ENCODE measurements at places on chromosomes 7 and 10.
A peak's percentile ranks its signal among the peaks of the same experiment; 100 is the strongest.

- DNase-seq = no peak
Measured at GRCh38 chr7:8353991-8354390, 79.4 kb upstream of the NXPH1 start.

GRCh38 chr10:92200564-92200963 lies 90.3 kb downstream of the CPEB3 start:
- DNase-seq = no peak

DNA sequence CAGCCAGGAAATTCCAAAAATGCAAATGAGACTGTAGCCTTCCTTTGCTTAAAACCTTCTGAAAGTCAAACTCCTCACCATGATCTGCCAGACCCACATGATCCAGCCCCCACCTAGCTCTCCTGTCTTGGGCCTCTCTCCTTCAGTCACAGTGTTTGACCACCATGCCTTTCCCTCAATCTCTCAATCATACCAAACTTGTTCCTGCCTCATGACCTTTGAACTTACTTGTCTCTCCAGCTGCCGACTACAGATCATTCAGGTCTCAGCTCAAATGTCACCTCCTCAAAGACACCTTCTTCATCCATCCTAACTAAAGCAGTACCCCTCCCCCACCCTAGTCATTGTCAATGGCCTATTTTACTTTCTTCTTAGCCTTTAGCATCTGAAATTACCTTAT lies 9.3 kb upstream of the ADD3 start:
- DNase-seq = no peak

GRCh38 chr7:1671594-1672451 lies 1.7 kb downstream of the ELFN1 start:
- DNase-seq = no peak

DNA sequence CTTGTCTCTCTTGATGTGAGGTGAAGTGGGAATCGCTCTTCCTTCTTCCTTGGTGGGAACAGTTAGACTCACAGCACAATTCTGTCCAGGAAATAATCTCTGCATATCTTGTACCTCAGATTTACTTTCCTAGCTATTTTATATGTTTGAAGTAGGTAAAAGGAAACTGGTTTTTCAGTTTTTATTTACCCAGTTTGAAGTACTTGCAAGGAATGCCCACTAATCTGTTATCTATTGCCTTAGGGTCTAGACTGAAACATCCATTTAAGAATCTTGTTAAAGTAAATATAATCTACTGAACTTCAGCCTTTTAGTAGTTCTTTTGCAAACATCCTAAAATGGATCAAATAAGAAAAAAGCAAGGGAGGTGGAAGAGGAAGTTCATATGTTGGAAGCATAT lies 229.8 kb downstream of the KCND2 start:
- no peak for DNase-seq

DNA sequence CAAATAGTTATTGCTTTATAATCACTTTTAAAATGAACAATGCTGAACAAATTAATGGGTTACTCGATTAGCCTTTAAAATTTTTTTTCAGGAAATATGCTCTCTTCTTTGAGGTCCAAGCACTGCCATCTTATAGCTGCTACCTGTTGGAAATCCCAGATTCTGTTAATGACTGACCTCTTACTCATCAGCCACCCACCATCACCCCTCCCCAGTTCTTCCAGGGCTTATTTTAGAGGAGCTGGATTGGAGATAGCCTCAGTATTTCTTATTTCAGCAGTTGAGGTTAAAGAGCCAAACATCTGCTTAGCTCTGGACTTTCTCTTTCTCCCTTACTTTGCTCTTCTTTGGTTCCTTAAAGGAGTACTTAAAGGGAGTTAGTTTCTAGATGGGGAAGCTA lies 420.0 kb downstream of the EXOC4 start:
- DNase-seq = no peak

DNA sequence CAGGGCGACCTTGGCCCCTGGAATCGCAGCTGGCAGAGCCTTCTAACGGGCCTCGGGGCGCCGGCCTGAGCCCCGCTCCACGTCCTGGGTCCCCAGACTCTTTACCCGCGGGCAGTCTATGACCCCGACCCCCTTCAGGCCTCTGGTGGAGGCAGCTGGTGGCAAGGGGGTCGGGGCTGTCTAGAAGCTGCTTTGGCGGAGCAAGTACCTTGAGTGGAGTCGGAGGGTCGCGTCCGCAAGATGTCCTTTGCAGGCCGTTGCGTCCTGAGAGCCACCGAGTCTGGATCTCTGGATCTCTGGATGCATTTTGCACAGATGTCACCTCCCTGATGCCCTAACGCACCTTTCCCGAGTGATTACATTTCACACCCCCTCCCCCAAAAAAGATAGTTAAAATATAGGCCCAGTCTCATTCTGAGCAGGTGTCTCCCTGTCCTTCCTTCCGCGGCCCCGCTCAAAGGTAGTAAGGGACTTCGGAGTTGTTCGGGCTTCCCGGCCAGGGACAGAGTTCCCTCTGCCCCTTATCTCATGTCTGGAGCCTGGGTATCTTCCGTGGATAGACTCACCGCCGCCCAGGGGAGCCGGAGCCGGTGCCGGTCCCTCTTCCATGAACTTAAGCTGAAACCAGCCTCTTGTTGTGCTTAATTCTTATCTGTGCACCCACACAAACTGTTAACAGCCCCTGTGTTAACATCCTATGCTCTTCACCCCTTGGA lies 457 bp downstream of the ACADSB start:
- DNase-seq = peak; percentile 0

DNA sequence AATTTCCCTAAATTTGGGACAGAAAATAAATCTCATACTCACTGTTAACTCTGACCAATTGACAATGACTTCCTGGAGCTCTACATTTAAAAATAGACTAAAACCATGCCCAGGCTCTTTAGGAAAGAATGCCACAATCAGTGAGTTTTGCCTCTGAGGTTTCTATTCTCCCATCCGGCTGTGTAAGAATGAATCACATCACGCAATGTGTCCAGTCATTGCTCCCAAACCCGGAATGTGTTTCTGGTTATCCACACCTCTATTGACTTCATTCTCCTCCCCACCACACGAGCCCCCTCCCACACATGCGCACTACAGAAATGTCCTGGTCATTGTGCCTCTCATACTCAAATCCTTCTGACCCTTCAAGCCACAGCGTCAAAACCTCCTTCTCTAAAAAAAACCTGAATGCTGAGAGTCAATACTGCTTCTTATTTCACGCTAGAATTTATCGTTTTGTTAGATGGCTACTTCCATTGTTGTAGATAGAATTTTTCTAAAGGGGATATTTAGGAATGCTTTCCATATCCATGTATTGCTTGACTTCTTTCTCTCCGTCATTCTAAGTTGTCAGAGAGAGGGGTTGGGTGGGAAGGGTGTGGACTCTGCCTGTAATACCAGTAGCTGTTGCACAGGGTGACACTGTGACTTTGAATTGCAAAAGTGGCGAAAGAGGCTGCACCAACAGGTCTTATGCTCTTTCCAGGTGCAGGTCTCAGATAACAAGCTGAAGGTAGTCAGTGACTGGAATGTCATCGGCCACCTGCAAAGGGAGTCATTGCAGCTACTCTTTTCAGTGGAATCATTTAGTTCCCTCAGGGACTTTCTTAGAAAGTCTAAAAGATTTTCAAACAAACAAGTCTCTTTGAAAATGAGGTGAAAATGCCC lies 356.6 kb downstream of the PAXIP1 start:
- no peak for DNase-seq

GRCh38 chr7:101896941-101897340 lies 79.5 kb downstream of the CUX1 start:
- DNase-seq = no peak

GRCh38 chr7:129094501-129094900 lies 39.6 kb upstream of the TNPO3 start:
- no peak for DNase-seq

GRCh38 chr10:88672041-88672440 lies 7.8 kb downstream of the LIPF start:
- no peak for DNase-seq

- no peak for DNase-seq
Measured at GRCh38 chr7:29989257-29989995, at the start of gene SCRN1. SCRN1 (minus strand) TSS chr7:29989801; CDS start chr7:29969067, 20,734 bp downstream.

GRCh38 chr10:111724121-111724520 lies 459.4 kb downstream of the GPAM start:
- no peak for DNase-seq

DNA sequence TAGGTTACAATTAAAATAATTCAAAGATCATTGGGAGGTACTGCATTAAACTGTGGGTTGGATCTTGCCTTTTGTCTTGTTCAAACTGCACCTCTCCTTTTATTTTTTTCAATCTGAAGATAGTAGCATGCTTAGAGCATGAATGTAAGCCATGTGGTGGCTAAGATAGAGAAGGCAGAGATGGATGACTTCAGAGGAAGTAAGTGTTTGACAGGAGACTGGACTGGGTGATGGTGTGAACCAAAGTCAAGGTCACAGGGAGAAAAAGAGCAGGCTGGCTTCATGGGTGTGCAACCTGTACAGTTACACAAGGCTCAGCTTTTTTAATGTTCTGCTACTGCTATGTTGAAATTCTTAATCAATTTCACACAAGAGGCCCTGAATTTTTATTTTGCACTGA lies 85.6 kb downstream of the ZEB1 start:
- DNase-seq = no peak

GRCh38 chr7:131673576-131673975 lies 117.1 kb upstream of the PODXL start:
- DNase-seq = no peak

- DNase-seq = no peak
Measured at GRCh38 chr10:84375011-84375410, 46.6 kb downstream of the CCSER2 start.

- DNase-seq = no peak
Measured at GRCh38 chr7:121330053-121330833, 1.4 kb downstream of the WNT16 start.

GRCh38 chr7:2763597-2763996 lies 75.6 kb downstream of the AMZ1 start:
- DNase-seq = no peak

- no peak for DNase-seq
Measured at GRCh38 chr7:121163699-121164098, 165.1 kb upstream of the WNT16 start.

- no peak for DNase-seq
Measured at GRCh38 chr7:111090846-111091245, at the start of gene LRRN3. LRRN3 (plus strand) TSS chr7:111091127; CDS start chr7:111122773, 31,646 bp downstream.

DNA sequence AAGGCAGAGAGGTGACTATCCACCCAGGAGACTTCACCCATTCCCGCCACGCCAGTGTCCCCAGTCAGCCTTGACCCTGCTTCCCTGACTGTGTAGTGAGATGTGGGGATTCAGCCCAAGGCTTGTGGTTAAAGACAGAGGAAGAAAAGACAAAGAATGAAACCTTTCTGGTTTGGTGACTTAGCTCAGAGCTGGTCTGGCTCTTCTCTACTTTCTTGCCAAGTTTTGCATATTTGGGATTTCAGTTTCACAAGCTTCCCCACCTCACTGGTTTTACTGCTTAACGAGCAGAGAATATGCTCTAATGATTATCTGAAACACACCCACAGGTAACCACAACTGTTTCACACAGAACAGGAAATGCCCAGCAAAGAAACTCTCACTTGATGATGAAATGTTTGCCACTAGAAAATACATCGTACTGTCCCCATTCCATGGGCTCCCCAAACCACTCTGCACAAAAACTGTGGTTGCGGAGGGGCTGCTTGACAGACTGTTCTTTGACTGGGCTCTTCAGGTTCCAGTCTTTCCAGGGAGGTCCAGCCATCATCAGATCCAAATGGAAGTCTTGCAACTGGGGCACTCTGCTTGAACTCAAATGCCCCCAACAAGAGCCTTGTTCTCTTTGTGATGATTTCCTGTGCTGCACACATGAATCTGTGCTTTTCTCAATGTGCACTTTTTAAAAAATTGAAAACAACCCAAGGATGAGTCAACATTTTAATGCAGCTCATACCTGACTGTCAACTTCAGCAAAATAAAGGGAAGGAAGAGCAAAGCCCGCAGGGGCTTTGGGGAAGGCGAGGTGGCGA lies 95.5 kb downstream of the CTBP2 start:
- DNase-seq = no peak

DNA sequence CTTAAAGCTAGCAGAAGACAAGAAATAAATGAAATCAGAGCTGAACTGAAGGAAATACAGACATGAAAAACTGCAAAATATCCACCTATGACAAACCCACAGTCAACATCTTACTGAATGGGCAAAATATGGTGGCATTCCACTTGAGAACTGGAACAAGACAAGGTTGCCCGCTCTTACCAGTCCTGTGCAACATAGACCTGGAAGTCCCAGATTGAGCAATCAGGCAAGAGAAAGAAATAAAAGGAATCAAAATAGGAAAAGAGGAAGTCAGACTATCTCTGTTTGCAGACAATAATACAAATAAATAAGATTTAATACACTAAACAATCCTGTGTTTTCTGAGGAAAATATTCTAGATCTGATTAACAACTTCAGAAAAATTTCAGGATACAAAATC lies 570.5 kb upstream of the SEMA3D start:
- DNase-seq = no peak

GRCh38 chr10:60148266-60148840 lies 241.3 kb downstream of the ANK3 start:
- no peak for DNase-seq

- DNase-seq = no peak
Measured at GRCh38 chr10:35415505-35415904, 79.2 kb downstream of the CCNY start.

DNA sequence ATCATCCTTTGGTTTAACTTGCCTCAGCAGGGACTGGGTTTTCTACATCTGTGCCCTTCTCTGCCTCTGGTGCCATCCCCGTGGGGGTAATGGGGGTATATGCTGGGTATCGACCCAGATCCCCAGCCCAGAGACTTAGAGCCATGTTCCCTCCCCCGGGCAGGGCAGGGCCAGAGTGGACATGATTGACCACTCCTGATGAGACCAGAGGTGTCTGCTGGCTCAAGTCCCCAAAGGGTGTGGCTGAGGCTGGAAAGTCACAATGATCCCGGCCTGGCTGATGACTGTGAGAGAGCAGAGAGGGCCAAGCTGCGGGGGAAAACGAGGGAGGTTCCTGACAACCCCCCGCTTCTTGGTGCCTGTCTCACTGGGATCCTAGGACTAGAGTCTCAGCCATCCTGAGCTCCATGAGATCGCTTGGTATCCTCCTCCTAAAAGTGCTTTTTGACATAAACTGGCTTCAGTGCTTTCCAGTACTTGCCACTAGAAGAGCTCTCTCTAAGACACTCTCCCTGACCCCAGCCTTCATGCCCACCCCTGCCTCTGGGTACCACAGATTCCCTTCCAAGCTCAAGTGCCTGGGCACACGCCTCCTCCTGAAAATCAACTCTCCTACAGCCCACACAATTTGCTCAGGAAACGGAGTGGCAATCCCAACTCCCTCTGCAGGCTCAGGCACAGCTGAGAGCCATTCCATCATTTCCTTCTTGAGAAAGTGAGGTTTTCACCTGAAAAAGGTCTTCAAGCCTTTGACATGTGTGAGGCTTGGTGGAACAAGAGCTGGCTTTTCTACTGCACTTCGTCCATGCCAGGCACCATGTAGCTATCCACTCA lies 33.9 kb downstream of the DRGX start:
- DNase-seq = no peak

- DNase-seq = no peak
Measured at GRCh38 chr10:71761541-71762113, 11.7 kb downstream of the VSIR start.

- DNase-seq = no peak
Measured at GRCh38 chr10:78171633-78172400, 138.2 kb downstream of the RPS24 start.

Measured in stimulated activated CD4-positive, alpha-beta T cell treated with anti-CD3 and anti-CD28 coated beads, Interleukin-12 subunit alpha, Interleukin-12 subunit beta, amount 100 ng/mL, for 24 hours (primary cell).